ENCODE measurements at places on chromosomes 12 and 14. TPM values are rescaled to one million over a fixed set of nuclear protein-coding genes. Genes with fewer than 3 reads are reported as not detected.

The KRT5 gene
- total RNA-seq, result 0.36 TPM

The GPR65 gene
- total RNA-seq, result 1.5 TPM

The GUCY2C gene
- not detected for total RNA-seq

The PTPN11 gene
- 111 TPM for total RNA-seq

The LBHD2 gene
- total RNA-seq, result not detected
